Right renal pelvis (tissue), 4 donors: ENCODE measurements at places on chromosomes 5 and 9.

GRCh38 chr5:14267991-14268708 lies 125.0 kb downstream of the TRIO start:
- no peak for DNase-seq

DNA sequence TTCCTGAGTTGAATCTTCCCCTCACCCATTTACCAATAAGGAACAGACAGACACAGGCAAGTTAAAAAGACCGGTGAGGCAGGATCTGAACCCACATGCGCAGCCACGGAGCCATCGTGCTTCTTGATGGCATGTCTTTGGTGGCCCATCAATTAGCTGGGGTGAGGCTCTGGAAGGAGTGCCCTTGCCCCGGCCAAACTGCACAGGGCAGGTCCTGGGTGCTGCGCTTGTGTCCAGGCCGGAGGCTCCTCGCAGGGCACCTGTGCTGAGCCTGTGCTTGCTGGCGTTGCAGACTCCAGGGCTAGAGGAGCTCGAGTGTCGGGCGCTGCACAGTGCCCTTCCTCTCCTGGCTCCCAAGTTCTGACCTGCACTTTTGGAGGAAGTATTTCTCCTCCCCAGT lies 66.4 kb downstream of the PSMB7 start:
- DNase-seq: no peak

DNA sequence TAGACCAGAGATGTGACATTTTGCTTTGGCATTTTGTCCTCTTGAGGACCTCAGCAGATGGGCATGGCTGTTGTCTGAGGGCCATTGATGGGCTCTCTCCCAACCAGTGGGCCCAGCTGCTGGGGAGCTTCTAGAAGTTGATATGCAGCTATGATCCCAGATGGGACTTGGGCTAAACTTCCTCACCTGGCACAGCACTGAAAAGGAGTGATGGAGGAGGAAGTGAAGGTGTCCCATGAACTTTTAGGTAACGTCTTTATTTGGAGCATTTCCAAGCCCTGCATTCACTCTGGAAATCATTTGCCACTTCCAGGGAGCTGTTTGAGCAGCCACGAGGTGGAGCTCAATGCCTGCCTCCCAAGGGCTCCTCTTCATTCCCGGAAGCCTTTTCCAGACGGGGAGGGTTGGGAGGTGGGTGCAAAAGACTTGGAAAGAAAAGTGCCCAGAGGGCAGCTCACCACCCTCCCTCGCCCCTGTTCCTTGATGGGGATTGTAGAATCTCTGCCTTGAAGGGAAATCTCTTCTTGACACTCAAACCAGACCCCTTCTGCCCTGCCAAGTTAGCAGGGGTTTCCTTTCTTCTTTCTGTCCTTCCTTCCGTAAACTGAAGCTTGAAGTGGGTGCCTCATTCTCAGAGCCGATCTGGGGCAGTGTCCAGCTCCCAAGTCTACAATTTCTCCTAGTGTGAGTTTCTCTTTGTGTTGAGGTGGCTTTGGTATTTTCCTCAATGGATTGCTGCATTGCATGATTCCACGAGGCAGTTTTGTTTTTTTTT lies 18.1 kb upstream of the NEUROG1 start:
- DNase-seq: no peak

- no peak for DNase-seq
Observed at GRCh38 chr5:150209099-150209635, 19.3 kb downstream of the SLC6A7 start.

DNA sequence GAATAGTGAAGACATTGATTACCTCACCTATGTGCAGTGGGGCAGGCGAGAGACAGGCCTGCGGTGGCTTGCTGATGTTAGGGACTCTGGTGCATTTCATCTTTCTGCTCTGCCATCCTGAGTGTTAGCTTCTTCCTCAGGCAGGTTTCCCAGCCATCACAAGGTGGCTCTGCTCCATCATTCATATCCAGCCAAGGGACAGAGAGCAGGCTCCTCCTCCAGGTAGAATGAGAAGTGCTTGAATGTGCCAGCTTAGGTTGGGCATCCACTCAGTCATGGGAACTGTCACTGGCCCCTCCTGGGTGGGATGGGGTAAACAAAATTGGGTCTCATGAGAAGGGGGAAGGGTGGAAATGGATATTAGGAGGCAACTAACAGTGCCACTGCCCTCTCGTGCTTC lies 24.8 kb downstream of the GPR107 start:
- DNase-seq: no peak

DNA sequence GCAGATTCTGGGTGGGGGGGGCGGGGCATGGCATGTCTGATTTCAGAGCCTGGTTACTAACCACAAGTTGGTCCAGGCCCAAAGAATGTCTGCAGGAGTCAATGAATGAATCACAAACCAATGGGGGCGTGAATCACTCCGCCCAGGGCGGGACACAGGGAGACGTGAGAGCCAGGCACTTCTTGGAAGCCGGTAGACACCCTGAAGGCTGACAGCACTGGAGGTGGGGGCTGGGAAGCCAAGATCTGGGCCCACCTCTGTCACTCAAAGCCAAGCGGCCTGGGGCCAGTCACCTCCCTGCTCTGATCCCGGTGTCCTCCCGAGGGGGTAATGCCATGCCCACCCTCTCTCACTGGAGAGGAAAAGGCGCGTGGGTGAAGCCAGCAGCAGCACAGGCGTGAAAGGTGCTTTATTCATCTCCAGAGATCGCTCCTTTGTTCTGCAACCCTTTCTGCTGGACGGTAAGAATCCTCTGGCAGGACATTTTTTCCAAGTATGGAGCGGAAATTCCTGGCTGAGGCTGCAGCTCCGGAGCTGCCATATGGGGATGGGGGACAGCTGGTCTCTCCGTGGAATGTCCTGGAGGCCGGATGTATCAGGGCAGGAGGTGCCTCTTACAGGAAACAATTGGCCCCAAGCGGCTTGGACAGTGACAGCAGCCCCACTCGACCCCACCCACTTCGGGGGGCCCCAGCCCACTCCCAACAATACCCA lies 85.0 kb downstream of the STK10 start:
- DNase-seq: no peak

GRCh38 chr9:108109927-108110690 lies 620.5 kb upstream of the KLF4 start:
- no peak for DNase-seq

DNA sequence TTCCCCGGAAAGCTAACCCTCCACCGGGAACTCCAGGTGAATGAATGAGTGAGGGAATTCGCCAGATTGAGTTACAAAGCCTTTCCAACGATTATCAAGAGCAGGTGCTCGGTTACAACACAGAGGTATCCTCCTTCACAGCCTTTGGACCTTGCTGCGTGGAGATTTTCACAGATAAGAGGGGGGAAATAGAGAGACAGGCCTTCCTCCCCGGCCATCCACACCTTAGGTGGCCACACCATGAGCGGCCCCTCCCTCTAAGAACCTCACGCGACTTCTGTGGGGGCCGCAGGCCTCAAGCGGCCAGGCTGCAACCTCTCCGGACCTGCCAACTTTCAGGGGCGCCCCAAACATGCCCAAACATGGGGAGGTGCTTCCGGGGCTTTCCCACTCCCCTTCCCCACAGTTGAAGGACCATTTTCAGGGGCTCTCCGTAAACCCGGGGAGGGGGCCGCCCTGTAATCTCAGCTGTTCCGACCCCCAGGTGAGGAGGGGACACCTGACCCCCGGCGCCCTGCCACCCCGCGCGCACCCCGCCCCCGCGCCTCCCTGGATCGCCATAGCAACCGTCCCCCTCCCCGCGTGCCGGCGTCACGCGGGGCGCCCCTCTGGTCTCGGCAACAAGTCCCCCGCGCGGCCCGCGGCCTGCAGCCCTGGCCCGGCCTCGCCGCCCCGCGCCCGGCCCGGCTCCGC lies 603 bp downstream of the DENND1A start:
- no peak for DNase-seq

GRCh38 chr5:116428413-116428812 lies 146.2 kb downstream of the SEMA6A start:
- no peak for DNase-seq

DNA sequence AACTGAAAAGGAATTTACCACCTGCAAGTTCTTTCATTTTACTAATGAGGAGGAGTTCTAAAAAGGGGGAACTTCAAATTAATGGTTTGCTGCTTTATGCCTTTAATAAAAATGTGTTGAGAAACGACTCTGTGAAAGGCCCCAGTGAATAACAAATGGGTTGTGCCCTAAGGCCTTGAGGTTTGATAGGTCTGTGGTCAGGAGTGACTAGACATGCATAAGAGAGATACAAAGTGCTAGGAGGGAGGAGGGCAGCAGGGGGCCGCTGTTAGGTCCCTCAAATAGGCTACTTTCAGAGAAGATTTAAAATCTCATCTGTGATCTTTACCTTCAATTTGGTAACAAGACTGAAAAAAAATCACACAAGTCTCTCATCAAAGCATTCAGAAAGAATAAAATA lies 58.3 kb downstream of the FAM81B start:
- no peak for DNase-seq

DNA sequence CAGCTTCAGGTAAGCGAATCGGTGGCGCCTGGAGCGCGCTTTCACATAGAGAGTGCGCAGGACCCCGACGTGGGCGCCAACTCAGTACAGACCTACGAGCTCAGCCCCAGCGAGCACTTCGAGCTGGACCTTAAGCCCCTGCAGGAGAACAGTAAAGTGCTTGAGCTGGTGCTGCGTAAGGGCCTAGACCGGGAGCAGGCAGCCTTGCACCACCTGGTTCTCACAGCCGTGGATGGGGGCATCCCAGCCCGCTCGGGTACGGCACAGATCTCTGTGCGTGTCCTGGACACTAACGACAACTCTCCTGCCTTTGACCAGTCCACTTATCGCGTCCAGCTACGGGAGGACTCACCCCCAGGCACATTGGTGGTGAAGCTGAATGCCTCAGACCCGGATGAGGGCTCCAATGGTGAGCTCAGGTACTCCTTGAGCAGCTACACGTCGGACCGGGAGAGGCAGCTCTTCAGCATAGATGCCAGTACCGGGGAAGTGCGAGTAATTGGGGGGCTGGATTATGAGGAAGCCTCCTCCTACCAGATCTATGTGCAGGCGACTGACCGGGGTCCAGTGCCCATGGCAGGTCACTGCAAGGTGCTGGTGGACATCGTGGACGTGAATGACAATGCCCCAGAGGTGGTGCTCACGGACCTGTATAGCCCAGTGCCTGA lies 1.1 kb downstream of the PCDHAC2 start:
- DNase-seq: no peak

DNA sequence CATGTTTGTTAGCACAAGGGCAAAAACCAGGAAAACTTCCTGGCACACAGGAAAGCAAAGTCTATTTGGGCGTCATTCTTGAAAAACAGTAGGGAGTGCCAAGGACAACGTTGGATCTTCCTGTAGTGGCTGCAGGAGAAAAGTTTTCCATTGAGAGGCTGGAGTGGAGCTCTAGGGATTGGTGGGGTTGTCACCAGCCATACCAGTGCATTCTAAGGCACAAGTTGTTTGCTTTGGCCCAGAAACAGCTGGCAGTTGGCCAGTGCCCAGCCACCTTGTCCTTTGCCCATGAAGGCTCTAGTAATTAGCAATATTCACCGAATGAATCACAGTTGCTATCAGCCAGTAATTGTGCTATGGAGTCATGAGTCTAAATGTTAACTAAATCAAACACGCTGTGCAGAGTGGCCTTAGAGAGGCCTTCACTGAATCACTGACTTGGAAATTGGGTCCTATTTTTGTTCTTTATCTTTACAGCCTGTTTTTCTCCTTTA lies 26.4 kb downstream of the TNFSF15 start:
- no peak for DNase-seq

DNA sequence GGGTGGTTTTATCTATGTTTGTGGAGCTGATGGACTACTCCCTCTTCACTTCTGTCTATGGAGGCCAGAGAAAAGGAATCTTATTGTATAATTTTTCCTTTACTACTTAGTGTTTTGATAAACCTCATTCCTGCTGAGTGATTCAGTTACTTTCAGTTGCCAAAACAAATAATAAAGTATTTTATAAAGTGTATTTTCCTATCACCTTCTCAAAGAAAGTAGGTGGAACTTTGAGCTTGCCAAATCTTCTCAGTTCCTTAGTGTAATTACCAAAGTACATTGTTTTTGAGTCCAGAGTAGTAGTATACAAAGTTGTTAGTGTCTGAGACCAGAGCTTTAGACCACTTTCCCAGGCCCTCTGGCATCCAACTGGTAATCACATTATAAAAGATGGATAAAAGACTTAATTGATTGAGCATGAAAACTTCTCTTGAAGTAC lies 13.5 kb downstream of the RABGAP1 start:
- no peak for DNase-seq
